ENCODE measurements at places on chromosomes 5 and 9.

DNA sequence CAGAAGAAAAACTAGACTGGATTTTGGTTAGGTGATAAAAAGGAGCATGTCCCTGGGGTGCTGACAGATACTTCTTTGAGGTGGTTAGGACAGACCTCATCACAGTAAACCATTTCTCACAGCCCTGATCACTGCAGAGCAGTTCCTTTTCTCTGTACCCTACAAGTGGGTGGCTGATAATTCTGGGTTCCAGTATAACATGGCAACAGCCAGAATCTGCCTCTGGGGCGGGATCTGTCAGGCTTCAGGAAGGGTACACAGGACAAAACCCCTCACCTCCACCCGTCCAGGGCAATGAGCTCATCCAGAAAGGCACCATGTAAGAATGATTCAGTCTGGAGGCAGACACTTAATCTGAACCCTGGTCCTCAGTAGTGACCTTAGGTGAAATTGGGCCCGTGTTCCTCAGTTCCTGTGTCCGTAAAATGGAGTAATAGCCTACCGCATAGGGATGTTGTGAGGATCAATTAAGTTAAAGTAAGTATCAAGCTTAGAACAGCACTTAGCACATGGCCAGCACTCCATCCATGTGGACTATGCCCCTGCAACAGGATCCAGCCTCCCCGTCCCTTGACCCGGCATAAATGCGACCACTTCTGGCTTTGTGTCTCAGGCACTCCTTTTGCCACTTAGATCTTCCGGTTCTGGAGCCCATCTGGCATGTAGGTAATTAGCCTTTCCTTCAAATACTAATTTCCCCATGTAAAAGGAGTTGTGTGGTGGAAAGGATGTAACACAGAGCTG is 129.2 kb downstream of the LHFPL2 start:
- DNase-seq = no peak

DNA sequence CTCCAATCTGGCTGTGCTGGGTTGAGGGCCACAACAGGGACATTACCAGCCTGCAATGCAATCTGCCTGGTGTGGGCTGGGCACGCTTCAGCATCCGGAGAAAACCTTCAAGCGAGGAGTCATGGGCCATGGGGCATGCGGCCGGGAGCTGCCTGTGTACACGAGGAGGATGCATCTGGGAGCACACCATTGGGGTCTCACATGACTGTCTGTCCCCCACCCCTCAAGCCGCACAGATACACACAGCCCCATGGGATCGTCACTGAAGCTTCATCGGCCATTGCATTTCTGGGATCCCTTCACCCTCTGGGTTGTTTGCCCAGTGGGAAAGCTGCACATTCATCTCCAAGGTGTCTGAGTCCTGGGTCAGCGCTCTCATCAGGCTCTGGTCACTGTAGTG is 9.9 kb downstream of the LCN1 start:
- no peak for DNase-seq

- DNase-seq = no peak
These were observed 17.6 kb downstream of the GABRA1 start for GRCh38 chr5:161865510-161865909.

GRCh38 chr5:175822225-175822624 is 49.2 kb upstream of the CPLX2 start:
- no peak for DNase-seq

DNA sequence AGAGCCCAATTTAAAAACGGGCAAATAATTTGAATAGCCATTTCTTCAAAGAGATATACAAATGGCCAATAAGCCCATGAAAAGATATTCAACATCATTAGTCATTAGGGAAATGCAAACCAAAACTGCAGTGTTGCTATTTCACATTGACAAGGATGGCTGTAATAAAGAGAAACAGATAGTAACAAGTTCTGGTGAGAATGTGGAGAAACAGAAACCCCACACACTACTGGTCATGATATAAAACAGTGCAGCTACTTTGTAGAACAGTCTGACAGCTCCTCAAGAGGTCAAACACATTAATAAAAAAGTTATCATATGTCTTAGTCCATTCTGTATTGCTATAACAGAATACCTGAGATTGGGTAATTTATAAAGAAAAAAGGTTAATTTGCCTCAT is 237.0 kb upstream of the GRAMD2B start:
- DNase-seq = no peak

- DNase-seq = no peak
These were observed 13.5 kb upstream of the KIF27 start for GRCh38 chr9:83934569-83935275.

GRCh38 chr5:17278931-17279330 is 61.5 kb downstream of the BASP1 start:
- no peak for DNase-seq

GRCh38 chr9:34275811-34276210 is 53.3 kb downstream of the KIF24 start:
- DNase-seq = no peak

DNA sequence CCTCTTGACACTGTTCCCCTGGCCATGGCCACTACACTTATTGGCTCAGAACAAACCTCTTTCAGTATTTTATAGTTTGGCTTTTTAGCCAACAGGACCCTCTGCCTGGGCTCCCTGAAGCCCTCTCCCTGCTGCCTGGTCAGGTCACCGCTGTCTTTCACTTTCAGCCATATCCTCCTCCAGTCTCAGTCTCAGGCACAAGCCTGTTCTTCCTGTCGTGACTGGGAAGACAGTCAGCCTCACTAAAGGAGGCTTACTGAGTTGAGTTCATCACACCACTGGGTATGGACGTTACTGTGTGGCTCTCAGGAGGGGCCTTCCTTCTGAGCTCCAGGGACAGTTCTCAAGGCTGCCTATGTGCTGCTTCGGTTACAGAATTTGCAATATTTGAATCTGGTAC is 2.0 kb downstream of the QSOX2 start:
- DNase-seq = no peak

- no peak for DNase-seq
These were observed 69.8 kb downstream of the JMY start for GRCh38 chr5:79305706-79306105.

DNA sequence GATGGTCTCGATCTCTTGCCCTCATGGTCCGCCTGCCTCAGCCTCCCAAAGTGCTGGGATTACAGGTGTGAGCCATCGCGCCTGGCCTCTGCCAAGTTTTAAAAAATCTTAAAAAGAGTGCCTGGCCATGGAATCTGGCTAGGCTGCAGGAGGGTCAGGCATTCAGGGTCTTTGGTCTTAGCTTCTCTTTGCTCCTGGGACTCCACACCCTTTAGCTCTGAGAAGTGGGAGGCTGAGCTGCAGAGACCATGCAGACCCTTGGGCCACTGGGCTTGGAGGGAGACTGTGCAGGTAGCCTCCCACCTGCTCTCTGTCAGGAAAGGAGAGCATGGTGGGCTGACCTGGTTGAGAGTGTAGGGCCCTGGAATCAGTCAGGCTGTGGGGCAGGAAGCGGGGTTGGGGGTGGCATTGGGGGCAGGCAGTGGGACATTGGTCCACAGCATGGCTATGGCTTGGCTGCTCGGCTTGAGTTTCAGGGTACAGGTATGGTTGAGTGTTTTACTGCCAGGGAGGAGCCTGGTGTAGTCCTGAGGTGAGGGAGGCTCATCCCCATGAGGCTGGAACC is 20.8 kb downstream of the PHF2 start:
- no peak for DNase-seq

DNA sequence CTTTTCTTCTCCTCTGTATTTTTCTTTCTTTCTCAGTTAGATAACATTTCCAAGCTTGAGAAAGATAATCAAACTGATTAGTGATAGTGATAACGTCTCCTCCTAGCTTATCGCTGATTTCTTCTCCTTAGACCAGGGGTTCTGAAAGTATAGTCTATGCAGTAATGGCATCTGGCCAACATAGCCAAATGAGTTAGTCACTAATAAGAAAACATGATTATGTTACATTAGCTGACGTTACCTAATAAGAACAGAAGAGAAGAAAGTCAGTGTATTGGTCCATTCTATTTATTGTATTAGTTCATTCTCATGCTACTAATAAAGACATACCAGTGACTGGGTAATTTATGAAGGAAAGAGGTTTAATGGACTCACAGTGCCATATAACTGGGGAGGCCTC is 111.2 kb downstream of the STRBP start:
- DNase-seq = no peak
